ENCODE measurements at places on chromosomes 16 and 17.

DNA sequence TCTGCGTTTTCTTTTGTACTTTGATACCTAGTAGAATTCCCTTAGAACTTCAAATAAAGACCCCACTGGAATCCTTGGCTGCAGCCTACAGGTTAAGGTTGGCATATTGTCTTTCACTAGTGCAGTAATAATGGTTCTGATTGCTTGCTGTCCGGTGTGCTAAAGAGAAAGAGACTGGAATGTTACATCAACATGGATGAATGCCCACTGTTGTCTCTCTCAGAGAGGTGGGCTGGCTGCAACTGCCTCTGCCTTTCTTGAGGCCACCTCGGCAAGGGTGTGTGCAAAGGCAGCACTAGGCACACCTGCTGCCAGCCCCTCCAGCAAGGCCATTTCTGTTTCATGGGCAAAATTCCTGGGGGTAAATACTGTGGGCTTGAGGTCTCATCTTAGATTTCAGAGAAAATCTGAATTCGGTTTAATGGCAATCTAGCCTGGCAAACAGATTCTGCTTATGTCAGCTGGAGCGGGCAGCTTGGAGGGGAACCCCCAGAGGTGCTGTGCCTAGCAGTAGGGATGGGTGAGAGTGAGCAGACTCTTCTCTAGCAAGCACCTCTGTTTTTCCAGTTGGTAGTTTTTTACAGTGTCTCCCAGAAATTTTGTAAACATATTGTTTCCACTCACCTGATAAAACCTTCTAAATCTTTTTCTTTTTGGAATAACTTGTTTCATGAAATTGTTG, 54.0 kb downstream of the MRTFB start:
- H3K4me3 ChIP-seq = no peak overlapping the region
- peaks cover 13% of the 10 kb centered on the region for H3K36me3 ChIP-seq
- no peaks in the 10 kb centered on the region for H3K27me3 ChIP-seq
- DNase-seq = no peak
- no peaks in the 10 kb centered on the region for H3K4me1 ChIP-seq

DNA sequence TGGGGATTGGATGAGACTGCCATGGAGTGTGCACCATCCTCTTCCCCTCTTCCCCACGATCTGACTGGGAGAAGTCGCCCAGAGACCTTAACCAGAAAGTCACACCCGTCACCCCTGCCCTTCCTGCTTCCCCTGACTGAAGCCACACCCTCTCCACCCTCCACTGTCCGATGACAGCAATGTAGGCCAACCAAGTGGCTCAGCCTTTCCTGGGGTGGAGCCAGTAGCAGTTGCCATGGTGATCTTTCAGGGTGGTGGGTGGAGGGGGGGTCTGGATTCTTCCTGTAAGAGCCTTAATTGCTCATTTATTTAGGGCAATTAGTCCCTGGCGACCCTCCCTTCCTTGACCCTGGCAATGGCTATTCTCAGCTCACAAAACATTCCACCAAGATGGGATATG, 37.5 kb upstream of the PHB1 start:
- H3K27ac ChIP-seq = no peak overlapping the region
- no peak for DNase-seq
- H3K27me3 ChIP-seq = peaks cover 18% of the 10 kb centered on the region
- no peaks in the 10 kb centered on the region for H3K4me1 ChIP-seq
- H3K36me3 ChIP-seq = no peaks in the 10 kb centered on the region
- H3K4me3 ChIP-seq = no peak overlapping the region

GRCh38 chr16:19215705-19216104, 47.7 kb downstream of the SYT17 start:
- no peak overlapping the region for H3K4me3 ChIP-seq
- DNase-seq = no peak
- H3K4me1 ChIP-seq = peaks cover under 1% of the 10 kb centered on the region
- no peak overlapping the region for H3K27ac ChIP-seq
- peaks cover 15% of the 10 kb centered on the region for H3K27me3 ChIP-seq

- H3K27me3 ChIP-seq = no peaks in the 10 kb centered on the region
- peaks cover 18% of the 10 kb centered on the region for H3K4me1 ChIP-seq
- H3K27ac ChIP-seq = no peak overlapping the region
- H3K4me3 ChIP-seq = no peak overlapping the region
- DNase-seq = no peak
Measured at GRCh38 chr16:264440-264951, 11.2 kb downstream of the RGS11 start.

DNA sequence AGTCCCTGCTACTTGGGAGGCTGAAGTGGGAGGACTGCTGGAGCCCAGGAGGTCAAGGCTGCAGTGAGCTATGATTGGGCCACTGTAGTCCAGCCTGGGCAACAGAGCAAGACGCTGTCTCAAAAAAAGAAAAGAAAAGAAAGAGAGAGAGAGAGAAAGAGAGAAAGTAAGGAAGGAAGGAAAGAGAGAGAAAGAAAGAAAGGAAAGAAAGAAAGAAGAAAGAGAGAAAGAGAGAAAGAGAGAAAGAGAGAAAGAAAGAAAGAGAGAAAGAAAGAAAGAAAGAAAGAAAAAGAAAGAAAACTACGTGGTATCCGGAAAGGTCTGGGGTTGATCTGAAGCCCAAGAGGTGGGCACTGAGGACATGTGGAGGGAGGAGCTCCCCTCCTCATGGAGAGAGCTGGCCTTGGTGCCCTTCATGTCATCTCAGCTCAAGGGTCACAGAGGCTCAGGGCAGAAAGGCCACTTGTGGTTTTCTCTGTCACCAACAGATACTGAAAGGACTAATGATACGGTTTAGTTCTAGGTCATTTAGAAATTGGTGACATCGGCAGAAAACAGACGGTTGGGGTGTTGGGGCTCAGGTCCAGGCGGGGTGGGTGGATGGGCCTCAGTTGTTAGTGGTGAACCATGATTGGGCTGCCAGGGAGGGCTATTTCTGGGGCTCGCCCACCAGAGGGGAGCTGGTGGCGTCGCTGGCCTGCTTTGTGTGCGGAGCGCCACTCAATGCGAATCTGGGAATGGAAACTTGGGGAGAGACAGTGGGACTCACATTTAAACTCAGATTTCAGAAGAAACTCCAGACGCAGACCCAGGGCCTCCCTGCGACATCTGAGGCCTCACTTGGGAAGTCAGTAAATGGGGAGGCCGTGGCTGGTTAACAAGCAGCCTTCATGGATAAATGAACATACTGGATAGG, 44.6 kb downstream of the FOXL1 start:
- H3K27me3 ChIP-seq = no peaks in the 10 kb centered on the region
- H3K4me3 ChIP-seq = no peak overlapping the region
- no peak for DNase-seq
- no peaks in the 10 kb centered on the region for H3K4me1 ChIP-seq

GRCh38 chr16:89349947-89350633, 132.6 kb downstream of the ZNF778 start:
- no peak for DNase-seq
- H3K27ac ChIP-seq = no peak overlapping the region
- H3K36me3 ChIP-seq = peaks cover 42% of the 10 kb centered on the region
- no peaks in the 10 kb centered on the region for H3K27me3 ChIP-seq
